ENCODE measurements at places on chromosomes 1 and 21.

- no peak for DNase-seq
Observed at GRCh38 chr1:52032124-52032784, 1.4 kb downstream of the KTI12 start.

DNA sequence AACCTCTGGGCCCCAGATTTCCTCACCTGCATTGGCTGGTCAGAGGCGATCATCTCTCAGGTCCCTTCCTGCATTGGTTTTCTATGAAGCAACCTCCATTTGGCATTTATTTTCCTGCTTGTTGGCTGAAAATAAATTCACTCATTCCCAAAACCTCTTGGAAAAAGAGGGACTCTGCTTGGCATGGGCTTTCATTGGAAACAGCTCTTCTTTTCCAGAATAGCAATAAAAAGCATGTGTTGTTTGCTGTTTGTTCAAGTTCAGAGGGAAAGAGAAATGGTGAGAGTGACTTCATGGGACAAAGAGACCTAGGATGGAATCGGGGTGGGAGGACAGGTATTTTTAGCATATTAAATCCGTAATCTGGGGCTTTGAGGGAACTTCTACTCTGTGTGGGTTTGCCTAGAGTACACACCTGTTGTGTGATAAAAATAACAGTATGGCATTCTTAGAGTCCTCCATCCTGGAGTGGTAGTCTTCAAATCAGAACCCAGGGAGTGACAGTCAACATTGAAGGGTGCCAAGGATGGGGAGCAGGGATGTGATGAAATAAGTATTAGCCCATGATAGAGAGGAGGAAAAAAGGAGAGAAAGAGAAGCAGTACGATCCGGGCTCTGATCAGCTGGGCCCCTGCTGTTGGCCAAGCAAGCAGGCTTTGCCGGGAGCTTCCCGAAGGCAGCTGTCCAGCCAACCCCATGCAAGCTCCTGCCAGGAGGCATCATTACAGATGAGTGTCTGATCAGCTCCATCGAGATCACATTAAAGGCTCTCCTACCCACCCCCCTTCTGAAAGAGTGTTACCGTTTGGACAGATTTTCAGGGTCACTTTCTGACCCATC, 131.9 kb upstream of the NFIA start:
- no peak for DNase-seq

- no peak for DNase-seq
Observed at GRCh38 chr1:28470146-28470545, 35.7 kb upstream of the RCC1 start.

GRCh38 chr1:12603224-12603623, 14.8 kb downstream of the DHRS3 start:
- DNase-seq = no peak

DNA sequence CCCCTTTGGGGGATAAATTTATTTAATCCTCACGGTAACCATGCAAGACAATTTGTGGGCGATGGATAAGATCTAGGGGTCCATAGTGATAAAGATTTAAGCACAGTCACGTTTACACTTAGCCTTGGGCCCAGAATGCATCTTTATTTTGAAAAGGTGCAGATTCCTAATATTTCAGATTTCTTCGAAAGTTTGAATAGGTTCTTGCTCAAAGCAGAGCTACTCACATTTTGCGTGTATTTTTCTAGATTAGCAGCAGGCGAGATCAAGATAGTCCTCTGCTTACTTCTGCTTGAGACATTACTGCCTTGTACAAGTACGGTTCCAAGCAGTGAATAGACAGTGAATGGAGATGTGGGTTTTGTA, 647 bp downstream of the TSEN15 start:
- DNase-seq = no peak

DNA sequence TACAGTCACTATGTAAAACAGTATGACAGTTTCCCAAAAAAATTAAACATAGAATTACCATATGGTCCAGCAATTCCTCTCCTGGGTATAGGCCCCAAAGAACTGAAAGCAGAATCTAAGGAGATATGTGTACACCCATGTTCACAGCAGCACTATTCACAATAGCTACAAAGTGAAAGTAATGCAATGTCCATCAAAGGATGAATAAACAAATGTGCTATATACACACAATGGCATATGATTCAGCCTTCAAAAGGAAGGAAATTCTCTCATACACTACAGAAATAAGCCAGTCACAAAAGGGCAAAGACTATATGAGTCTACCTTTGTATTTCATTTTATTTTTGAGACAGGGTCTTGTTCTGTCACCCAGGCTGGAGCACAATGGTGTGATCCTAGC, 120.4 kb downstream of the TOMM20 start:
- DNase-seq = no peak

Data from germinal center (tissue), 1 donor.